ENCODE measurements at places on chromosomes 4 and X. TPM values are rescaled to one million over a fixed set of nuclear protein-coding genes. Genes with fewer than 3 reads are reported as not detected.

Gene RHOXF2B
- total RNA-seq = not detected

Gene FAM47A
- total RNA-seq = not detected

Gene NUDT11
- total RNA-seq = 3.1 TPM

Gene PRRG3
- total RNA-seq = not detected

Gene FGF13
- not detected for total RNA-seq

Gene DRD5
- total RNA-seq = not detected

Gene DKK2
- total RNA-seq = 20.0 TPM

All from placental epithelial cell (primary cell).